ENCODE measurements at places on chromosomes 7 and 10.

DNA sequence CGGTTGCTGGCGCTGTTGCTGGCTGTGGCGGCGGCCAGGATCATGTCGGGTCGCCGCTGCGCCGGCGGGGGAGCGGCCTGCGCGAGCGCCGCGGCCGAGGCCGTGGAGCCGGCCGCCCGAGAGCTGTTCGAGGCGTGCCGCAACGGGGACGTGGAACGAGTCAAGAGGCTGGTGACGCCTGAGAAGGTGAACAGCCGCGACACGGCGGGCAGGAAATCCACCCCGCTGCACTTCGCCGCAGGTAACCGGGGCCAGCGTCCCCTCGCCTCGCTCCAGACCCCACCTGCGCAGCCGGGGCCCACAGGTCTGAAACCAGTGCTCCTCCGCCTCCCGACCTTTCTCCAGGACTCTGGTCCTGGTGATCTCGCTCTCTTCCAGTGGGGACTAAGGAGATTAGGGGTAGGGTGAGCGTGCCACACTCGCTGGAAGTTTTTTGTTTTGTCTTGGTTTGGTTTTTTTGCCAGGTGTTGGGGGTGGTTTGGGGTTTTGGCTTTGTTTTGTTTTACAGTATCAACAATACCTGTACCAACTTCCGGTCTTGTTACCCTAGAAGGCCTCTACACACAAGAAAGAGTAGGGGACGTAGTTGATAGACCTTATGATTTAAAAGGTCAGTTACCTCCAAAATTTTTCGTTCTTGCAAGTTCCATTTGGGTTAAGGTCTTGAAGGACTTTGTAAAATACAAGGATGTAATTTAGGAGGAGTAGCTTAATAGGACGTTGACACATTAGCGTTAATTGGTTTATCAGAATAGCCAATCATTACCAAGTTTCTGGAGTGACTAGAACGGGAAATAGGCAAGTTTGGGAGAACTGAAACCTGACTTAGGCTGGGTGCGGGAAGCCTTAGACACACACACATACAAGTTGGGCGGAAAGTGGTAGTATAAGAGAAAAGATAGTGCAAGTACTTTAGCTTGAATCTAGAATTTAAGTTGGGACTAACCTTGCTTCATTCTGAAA lies 704 bp downstream of the TNKS2 start:
- peak; percentile 84 for DNase-seq

GRCh38 chr7:74066626-74067025 lies 17.0 kb upstream of the LIMK1 start:
- no peak for DNase-seq

- DNase-seq = no peak
Observed at GRCh38 chr10:33859319-33860022, 525.0 kb upstream of the NRP1 start.

DNA sequence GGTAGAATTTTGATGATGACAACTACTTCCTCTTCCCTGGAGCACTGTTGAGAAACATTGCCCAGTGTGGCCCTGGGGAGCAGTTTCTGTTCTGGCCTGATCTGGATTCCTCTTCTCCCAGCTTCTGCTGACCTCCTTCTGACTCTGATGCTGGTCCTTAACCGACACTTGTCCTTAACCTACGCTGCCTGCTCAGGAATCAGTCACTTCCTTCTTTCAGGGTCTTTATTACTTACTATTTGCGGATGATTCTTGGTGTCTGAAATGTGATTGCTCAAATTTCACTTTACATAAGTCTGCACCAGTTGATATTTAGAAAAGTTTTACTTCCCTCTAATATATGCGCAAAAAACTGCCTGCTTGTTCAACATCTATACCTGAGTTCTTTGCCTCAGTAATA lies 164.1 kb downstream of the PTEN start:
- DNase-seq = peak; percentile 79

GRCh38 chr7:55939514-55940123 lies 12.1 kb upstream of the MRPS17 start:
- no peak for DNase-seq

DNA sequence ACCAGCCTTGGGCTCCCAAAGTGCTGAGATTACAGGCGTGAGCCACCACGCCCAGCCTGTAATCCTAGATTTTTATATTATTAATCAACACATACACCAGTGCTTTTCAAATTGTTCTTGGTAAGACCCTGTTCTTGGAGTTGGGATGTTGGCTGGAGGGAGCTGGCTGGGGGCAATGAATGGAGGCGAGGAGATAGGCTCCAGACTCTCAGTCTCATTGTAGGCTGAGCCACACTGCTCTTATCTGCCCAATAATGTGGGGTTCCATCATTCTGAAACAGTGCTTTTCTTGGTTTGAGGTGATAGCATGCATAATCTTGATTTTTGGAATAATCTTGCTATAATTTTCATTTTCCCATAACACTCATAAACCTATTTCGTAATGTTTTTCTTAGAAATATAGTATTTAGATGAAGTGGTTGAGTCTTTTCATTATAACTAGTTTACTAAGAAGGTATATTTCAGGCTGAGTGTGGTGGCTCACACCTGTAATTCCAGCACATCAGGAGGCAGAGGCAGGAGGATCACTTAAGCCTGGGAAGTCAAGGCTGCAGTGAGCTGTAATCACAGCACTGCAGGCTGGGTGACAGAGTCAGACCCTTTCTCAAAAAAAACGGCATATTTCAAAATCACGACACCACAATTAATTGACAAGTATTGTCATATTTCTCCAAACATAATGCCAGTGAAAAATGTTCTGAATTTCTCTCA lies 65.1 kb upstream of the LYZL2 start:
- no peak for DNase-seq
